Activated effector memory CD4-positive, alpha-beta T cell treated with anti-CD3 and anti-CD28 coated beads, Interleukin-2, amount 50 U/mL, for 16 hours (primary cell): ENCODE measurements at places on chromosomes 1 and 21.

GRCh38 chr1:108121358-108122143, 78.6 kb downstream of the SLC25A24 start:
- no peak for DNase-seq

DNA sequence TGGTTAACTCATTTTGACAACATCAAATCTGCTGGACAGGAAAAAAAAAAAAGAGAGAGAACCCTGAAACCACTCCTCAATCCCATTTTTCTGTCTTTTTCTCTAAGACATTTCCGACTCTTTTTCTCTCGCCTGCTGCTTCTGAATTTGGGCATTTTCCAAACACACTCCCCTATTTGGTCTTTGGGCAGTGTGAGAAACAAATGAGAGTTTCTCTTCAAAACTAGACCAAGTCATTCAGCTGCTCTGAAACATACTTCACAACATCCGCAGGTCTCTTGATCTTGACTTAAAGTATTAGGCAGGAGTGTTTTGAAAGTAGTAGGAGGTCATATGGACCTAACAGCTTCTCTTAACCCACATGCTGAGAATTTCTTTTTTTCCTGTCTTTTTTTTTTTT, 364.8 kb upstream of the ESRRG start:
- no peak for DNase-seq

DNA sequence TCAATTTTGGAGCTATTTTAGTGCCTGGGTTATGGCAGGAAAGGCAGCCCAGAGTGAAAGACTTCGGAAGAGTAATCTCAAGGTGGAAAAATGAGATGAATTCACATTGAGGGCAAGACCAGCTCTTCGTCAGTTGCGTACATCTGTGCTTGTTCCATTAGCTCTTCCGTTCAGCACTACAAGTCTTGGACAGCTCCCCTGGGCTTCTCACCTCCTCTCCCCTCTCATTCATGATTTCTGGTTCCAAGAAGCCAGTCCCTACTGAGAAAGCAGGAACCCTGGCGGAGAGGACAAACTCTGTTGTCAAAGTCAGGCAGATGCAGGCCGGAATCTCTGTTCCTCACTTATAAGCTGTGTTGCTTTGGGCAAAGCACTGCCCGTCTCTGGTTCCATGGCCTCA, 76.5 kb downstream of the ACTL8 start:
- DNase-seq: peak; percentile 13

GRCh38 chr1:159005161-159005560, 4.5 kb upstream of the IFI16 start:
- no peak for DNase-seq
